ENCODE measurements at places on chromosomes 2 and 18.
A peak's percentile ranks its signal among the peaks of the same experiment; 100 is the strongest.

DNA sequence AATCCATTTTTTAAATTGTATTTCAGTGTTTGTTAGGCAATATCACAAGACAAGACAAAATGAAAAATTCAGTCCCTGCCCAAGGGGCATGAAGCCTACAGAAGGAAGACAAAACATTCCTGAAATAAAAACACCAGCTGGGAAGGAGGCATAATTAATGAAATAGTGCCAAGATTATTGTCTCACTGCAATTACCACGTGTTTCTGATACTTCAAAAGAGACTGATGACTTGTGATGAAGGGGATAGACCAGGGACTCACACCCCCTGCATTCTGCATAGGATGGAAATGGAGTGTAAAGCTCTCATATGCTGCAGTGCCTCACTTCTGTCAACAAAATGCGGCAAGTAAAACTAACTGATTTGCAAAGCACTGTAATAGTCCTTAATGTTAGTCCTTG, 178.1 kb downstream of the BARD1 start:
- no peak for DNase-seq

GRCh38 chr2:21270708-21271122, 146.9 kb downstream of the TDRD15 start:
- no peak for DNase-seq

GRCh38 chr2:24016376-24016761, 6.5 kb downstream of the MFSD2B start:
- DNase-seq, result no peak

DNA sequence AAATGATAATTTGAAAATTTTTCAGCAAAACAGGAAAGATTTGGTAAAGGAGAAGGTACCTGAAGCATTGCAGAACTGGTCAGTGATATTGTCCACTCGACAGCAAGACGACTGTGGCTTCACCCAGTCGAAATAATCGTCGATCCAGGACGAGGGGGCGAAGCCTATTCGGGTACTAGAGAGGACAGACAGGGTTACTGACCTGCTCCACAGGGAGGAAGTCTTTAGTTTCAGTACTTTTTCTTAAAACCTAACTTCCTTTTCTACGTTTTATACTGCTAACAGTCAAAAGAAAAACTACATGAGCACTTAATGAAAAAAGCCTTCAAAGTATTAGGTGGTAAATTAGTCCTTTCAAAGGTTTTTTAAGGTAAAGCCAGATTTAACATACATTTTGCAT, 36.0 kb downstream of the RMC1 start:
- no peak for DNase-seq

DNA sequence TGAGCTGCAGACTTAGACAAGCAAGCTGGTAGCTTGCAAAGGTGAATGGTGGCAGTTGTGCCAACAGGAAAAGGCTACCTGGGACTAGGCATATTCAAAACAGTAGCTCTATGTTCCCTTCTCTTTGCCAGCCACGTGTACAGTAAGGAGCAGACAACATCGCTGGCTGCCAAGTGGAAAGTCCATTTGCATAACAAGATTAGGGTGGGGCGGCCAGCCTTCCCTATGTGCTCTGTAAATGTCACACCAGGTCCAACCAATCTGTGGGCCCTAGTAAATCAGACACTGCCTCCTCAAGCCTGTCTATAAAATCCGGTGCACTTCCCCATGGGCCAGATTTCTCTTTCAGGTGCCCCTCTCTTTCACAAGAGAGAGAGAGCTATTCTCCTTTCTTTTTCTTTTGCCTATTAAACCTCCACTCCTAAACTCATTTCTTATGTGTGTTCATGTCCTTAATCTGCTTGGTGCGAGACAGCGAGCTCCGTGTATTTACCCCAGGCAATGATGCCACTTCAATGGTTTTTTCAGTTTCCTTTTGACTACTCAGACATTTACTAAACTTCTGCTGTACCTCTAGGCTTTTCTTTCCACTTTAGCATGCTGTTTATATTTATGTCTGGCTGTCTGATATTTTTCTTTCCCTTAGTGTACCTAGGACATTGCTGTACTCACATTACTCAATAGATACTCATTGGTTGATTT, 297.4 kb upstream of the GCFC2 start:
- DNase-seq, result no peak

DNA sequence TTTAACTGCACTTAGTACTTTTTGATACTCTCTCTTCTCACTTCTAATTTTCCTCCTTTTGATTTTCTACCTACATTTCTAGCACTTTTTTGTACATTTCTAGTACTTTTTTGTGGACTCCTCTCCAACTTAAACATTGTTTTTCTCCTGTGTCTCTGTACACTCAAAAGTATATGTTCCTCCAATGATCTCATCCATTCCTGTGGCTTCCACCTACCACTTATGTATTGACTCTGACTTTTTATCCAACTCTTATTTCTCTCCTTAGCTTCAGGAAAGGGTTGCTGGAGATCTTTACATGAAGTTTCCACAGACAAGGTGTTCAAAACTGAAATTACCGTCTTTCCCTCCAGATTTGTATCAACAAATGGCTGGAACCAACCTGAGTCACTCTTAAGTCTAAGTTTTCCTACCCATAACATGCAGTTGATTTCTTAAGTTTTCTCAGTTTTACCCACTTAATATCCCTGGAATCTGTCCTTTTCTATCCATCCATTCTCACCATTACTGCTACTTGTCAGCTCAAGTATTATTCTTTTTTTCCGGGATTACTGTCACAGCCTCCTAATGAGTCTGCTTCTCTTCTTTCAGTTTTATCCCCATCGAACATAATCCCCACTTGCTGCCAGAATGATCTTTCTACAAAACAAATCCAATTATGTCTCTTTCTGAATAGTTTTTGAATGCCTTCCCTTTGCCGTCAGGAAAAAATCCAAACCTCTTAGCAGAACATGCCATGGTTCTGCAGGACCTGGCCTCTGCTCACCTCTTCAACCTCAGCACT, 22.6 kb upstream of the PELI1 start:
- DNase-seq, result no peak

GRCh38 chr2:205500065-205500464, 182.2 kb upstream of the NRP2 start:
- no peak for DNase-seq

GRCh38 chr2:213751446-213751845, 467.2 kb downstream of the SPAG16 start:
- no peak for DNase-seq

DNA sequence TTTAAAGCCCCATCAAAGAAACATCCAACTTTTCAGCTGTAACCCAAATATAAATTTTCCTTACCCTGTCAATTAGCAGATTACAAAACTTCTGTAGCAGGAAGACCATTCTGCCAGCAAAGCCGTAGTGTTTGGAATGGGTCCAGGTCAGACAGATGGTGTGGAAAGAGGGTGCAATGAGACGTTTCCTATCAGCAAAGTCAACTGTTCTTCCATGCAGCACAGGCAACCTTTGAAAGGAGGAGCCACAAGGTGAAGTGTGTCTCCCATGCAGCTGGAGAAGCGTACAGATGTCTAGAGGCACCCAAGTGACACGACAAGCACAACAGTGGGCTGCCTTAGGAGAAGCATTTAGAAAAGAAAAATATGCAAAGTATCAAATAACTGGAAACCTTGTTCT, 83.7 kb downstream of the SP3 start:
- no peak for DNase-seq

DNA sequence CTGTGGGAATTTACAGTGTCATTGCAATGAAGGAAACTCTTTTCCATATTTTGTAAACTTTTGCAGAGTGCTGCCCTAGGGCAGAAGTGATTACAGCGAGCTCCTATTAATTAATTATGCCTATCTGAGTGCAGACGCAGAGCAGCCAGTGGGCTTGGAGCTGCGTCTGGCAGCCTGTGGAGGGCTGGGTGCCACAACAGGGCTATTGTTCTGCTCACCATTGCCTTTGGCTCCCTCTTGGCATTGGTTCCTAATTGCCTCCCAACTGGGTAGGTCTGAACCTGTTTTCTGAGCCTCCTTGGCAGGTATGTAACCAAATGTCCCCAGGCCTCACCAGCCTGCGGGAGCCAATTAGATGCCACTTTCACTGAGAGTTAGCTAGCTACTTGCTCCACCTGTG, 25.6 kb upstream of the ITGB6 start:
- no peak for DNase-seq

- no peak for DNase-seq
These were observed 117.2 kb downstream of the SPIRE1 start for GRCh38 chr18:12540751-12541150.

GRCh38 chr18:69213842-69214241, 186.8 kb upstream of the DOK6 start:
- no peak for DNase-seq

DNA sequence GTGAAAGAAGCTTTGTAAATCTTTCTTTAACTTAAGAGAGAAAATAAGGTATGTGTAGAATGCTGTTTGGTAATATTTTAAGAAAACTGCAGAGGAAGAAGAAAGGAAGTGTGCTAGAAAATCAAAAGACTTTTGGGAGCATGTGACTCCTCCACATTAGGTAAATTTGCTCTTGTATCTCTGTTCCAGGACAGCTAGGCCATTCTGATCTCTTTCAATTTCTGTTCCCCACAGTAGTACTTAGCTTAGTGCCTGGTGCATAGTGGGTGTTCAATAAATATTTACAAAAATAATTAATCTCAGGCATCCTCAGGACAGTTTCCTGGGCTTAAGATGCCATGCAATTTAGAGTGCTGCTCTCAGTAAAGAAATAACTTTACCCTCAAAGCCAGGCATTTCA, 105.0 kb downstream of the GPD2 start:
- DNase-seq, result no peak

- peak; percentile 94 for DNase-seq
These were observed 57.6 kb downstream of the SLC4A3 start for GRCh38 chr2:219684721-219685689.

DNA sequence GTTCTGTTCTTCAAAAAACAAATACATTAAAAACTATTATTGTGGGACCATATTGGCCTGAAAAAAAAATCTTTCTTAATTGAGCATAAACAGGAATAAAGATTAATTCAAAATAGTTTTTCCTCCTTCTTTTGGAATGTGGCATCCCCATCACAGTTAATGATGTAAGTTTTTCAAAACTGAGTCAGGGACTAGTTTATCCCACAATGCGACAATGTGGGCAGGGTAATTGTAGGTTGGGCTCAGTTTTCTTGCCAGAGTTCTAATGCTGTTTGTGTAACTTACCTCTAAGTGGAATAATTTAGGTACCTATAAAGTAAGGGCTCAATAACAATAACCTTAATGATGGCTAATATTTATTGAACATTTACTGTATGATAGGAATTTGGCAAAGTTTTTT, 82.0 kb downstream of the PMS1 start:
- DNase-seq, result no peak

Measured in RWPE2 (cell line).